NCI-H187 treated with DMSO at 0.1 percent for 48 hours (cell line): ENCODE measurements at places on chromosomes 11 and 22.

- no peak for DNase-seq
Measured at GRCh38 chr11:60376601-60377000, 1.7 kb upstream of the MS4A7 start.

DNA sequence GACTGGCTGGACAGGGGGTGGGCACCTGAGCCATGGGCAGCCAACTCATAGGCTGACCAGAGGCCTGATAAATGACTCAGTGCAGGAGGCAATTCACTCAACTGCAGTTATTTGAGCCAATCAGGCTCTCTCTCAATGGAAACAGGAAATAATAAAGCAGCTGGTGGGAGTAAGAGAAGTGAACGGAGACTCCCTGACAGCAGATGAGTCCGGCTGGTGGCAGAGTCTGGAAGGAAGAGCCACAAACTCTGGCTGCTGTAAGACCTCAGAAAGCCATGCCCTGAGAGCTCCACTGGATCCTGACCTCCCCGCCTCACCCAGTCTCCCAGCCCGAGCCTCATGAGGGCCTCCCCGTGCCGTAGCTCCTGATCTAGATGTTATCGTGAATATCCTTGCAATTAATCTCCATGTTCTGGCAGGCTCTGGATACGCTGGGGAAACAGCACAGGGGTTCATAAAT is 69.8 kb downstream of the TRIM29 start:
- no peak for DNase-seq

GRCh38 chr11:19820100-19820499 is 107.5 kb downstream of the NAV2 start:
- DNase-seq: no peak

DNA sequence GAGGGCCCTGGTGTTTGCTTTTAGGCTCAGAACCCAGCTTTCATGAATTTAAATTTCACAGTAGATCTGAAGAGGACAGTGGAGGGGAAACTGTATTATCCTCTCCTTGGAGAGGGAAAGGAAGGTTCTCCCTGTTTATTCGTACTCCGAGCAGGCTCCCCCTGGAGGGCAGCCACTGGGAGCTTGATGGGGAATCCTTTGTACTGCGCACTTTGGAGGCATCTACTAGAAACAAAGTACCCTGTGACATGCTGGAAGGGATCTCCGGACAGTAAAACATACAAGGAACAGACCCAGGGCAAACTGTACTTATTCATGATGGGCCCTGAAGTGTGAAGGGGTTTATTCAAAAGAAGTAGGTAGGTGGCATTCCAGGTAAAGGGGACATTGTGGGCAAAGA is 27.2 kb downstream of the NAV2 start:
- no peak for DNase-seq

DNA sequence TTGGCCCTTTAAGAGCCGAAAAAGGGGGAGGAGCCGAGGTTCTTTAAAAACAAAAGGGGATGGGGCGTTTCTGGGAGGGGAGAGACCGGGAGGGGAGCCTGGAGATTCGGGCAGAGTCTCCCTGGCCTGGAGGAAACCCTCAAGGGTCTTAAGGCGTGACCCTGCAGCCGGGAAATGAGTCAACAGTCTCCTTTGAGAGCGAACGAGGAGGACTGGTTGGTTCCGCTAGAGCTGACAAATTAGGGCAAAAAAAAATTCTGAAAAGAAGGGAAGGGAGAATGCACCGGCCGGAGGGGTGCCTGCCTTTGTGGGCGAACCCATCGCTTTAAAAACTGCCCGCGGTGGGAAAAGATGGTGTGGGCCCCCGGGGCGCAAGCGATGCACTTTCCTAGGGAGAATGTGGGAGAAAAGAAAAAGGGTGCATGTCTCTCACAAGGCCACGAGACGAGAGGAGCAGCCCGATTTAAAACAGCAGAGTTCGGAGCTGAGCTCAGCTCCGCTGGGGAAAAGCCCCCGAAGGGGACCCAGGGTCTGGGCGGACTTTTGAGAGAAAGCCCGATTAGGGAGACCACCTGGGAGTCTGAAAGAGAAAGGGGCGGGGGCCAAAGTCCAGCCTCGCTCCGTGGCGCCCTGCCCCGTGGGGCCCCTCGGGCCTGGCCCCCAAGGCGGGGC is 874 bp downstream of the ZFTA start:
- peak; percentile 21 for DNase-seq

DNA sequence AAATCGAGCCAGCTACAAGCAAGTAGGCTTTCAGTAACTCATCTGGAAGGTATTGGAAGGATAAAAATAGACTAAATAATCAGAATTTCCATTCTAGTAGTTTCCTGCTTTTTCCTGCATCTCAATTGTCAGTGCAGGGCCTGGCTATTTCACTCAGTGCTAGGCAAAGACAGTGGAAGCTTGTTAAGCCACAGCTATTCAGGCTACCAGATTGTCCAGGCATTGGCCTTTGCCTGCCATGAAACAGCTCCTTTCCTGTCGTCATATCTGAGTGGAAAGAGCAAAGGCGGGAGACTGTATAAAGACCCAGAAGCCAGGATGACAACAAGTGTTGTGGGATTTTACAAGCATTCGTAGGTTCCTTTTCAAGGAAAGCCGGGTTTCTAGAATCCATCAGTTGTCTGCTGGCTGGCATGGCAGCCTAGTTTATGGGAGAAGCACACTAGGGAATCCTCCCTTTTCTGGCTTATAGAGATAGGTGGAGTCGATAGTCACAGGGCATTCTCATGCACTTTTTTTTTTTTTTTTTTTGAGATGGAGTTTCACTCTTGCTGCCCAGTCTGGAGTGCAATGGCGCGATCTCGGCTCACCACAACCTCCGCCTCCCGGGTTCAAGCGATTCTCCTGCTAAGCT is 2.0 kb upstream of the TNRC6B start:
- no peak for DNase-seq

GRCh38 chr11:69671734-69672465 is 3.3 kb downstream of the LTO1 start:
- no peak for DNase-seq

GRCh38 chr22:48528221-48528915 is 1299.3 kb downstream of the BRD1 start:
- no peak for DNase-seq

GRCh38 chr11:32630844-32631243 is 47.2 kb downstream of the EIF3M start:
- no peak for DNase-seq

DNA sequence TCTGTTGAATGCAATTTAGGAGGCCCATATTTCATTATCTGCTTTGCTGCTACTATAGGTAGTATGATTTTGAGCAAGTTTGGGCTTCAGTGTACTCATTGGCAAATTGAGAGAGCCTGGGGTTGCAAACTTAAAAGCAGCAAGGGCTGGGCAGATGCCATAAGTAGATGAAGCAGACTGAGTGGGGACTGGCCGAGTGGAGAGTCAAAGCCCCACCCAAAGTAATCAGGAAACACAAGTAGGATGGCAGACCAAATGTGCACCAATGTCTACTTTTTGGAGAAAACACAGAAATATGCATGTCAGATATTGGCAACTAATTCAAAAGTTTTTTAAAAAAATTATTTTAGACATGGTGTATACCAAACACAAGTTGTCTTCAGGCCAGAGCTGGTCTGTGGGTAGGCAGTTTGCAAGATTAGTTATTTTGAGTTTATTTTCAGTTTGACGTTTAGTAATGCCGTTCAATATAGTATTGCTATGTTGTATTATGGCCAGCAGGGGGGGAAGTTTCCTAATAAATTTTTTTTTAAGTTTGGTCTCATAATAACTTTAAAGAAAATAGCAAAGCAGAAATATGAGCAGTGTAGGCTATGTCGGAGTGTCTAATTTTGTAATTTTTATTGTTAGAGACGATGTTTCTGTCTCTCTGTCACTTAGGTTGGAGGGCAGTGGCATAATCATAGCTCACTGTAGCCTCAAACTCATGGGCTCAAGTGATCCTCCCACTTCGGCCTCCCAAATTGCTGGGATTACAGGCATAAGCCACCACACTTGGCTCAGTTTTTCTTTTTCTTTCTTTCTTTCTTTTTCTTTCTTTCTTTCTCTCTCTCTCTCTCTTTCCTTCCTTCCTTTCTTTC is 105.1 kb downstream of the HIPK3 start:
- DNase-seq: peak; percentile 43

GRCh38 chr11:109838026-109838425 is 255.2 kb upstream of the ZC3H12C start:
- DNase-seq: no peak

DNA sequence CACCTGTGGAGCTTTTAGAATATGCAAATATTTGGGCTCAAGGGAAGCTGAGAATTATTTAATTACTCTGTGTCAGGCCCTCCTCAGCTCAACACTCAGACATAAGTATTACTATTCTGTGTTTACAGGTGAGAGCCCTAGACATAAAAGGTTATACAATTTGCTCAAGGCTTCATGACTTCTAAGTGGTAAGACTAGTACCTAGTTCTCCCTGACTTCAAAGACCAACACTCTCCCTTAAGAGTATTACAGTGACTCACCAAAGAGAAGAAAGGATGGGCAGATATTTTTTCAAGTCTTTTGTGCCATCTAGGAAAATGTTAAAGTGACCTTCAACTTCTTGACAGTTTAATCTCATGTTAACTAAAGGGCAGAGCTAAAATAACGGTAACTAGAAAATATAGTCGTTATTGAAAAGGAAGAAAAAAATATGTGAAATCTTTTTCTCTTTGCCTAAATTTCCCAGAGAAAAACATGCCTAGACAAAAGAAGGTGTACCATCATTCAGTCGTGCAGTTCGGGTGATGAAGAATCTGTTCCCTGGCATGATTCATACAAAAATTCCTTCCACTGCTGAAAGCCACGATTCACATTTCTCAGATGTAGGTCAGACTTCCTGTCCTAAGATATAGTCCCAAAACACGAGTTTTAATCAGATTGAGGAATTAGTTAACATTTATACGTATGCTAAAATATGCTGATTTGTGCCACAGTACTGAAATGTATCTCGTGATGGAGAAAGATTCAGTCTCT is 849.1 kb upstream of the API5 start:
- DNase-seq: no peak

- no peak for DNase-seq
Measured at GRCh38 chr11:2534957-2535672, 90.3 kb downstream of the KCNQ1 start.

DNA sequence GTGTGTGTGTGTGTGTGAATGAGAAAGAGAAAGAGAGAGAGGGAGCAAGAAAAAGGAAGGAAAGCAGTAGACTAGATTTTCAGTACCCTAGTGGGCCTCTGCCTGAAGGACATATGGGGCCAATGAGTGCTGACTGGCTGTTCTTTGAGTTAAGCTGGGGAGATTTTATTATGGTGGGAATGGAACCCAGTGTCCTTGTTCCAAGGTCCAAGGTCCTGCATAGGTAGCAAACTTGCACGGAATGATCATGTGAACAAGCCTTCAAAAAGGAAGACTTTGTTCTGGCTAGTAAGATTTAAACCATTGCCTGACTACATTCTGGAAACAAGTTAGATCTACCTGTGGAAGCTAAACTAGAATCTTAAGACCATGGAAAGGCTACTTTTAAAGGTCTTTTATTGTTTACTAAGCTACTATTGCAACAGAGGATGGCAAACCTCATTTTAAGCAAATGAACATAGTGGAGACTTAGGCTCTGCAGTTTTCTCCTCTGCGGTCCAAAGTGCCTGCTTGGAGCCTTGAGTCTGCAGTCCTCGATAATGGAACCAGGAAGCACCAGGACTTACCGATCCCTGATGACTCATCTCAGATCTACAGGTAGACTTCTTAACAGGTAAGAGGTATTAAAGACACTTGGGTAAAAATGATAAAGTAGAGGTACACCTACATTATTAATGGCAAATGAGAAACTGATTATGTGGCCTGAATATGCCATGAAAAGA is 10.2 kb upstream of the GRAMD1B start:
- DNase-seq: no peak

DNA sequence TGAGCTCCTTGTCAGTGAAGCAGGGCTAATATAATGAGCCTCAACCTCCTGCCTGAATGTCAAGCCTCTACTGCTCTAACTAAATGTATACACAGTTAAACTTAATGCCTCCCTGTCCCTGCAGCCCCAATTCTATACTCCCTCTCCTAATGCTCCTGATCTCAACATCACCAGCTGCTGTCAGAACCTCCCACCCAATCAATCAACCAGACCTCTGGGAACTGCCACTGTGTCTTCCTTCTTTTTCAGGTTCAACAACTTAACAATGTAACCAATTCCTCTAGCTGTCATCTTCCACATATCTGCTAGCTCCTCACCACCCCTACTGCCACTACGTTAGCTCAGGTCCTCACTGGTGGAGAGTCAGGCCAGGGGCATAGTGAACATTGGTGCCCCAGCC is 339.8 kb upstream of the NARS2 start:
- no peak for DNase-seq
